Right hindlimb (tissue), 1 donor: ENCODE measurements at places on chromosomes 16 and 17.

DNA sequence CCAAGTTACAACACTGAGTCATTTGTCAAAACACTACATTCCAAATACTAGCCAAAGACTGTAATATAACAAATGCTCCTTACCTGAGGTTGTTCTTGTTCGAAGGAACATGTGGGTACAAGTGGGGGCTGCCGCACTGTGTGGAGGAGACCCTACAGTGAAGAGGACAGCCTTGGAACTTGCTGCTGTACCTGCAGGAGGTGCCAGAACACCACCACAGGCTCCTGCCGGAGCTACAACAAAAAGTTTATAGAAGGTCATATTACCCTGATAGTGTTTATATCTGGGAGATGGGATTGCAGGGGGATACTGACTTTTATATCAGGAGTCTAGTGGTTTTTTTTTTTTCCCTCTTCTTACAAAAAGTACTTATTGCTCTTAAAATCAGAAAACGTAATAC is 37.8 kb upstream of the ALDH3A1 start:
- no peak for DNase-seq

GRCh38 chr16:66481943-66482390 is 54.9 kb downstream of the BEAN1 start:
- DNase-seq = no peak

DNA sequence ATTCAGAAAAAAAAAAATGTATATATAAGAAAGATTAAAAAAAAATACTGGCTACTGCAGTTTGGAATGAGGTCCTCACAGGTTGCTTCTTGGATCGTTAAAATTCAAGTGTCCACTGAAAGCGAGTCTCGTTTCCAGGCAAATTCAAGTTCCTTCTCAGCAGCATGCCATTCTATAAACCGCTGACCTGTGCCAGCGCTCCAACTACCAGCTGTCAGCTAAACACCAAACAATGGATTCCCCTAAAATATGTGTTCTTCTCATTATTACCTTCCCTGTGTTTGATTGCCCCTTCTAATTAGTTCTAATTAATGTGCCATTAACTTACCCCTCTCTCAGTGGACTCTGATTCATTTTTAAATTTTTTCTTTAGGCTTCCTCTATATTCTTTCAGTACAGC is 92.4 kb downstream of the DNAH9 start:
- no peak for DNase-seq

DNA sequence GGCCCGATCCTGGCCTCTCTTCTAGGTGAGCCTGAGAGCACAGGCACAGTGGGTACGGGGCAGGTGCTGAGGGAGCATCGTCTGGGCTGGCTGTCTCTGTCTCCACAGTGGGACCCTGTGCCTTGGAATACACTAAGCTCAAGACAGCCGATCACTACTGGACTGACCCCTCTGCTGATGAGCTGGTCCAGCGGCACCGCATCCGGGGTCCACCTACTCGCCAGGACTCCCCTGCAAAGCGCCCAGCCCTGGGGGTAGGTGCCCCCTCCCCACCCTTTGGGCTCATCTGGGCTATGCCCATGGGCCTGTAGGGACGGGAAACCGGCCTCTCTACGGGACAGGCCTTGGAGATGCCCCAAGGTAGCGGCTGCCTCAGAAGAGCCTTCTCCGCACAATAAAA is 25.6 kb downstream of the SGSM2 start:
- no peak for DNase-seq

GRCh38 chr17:60406887-60407286 is 15.0 kb upstream of the USP32 start:
- DNase-seq = no peak

- no peak for DNase-seq
Observed at GRCh38 chr16:67198238-67198734, 645 bp upstream of the ELMO3 start.

DNA sequence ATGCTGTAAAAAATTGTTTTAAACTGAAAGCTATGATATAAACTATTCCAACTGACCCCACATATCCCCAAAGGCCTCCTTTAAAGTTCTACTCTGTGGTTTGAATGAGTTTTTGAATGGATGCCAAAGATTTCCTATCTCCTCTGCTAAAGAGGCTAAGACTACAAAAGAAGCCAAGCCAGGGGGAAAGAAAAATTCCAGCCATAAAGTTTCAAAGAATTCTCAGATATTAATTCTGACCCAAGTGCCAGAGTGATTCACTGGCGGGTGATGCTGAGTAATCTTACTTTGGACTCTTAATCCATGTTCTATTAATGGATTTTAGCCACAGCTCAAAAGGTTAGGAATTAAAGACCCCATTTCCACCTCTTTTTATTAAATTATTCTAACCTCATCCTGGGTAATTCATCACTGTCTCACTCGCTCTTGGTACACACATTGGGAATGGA is 60.7 kb downstream of the HS3ST3A1 start:
- DNase-seq = no peak

- no peak for DNase-seq
Observed at GRCh38 chr16:57647136-57647875, 18.9 kb downstream of the ADGRG1 start.

GRCh38 chr17:33389504-33390135 is 96.5 kb upstream of the ASIC2 start:
- no peak for DNase-seq

- DNase-seq = no peak
Observed at GRCh38 chr17:50902372-50903353, 36.5 kb upstream of the TOB1 start.

DNA sequence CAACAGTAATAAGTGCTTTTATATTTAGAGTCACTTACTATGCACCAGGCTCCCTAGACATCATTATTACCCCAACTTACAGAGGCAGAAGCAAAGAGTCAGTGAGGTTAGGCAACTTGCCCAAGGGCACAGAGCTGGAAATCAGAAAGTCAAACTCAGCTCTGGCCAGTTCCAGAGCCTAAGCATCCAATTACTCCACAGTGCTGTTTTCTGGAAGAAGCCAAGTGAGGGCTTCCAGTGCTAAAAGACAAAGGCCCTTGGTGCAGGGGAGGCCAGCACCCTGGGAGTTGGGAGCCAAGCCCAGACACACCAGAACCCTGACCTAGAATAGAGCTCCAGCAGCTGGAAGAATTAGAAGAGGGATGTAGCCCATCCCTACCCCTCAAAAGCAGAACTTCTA is 40.2 kb downstream of the C17orf67 start:
- DNase-seq = no peak

DNA sequence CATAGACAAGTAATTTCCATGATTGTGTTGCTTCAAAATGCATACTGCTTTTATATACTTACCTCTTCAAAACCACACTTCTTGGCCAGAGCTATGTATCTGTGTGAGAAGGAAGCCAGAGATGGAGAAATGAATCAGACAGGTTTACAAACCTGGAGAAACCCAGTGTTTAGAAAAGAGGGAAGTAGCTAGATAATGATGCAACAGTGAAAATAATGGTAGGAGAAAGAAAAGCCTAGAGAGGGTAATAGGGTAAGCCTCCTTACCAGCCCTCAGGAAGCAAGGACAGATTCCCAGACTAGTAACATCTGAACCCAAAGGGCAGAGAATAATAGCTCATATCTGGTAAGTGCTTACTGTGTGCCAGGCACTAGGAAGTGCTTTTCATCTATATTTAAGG is 250.3 kb upstream of the CDH11 start:
- DNase-seq = no peak

- DNase-seq = peak; percentile 23
Observed at GRCh38 chr16:6081320-6081976, 983.9 kb upstream of the EEF2KMT start.

DNA sequence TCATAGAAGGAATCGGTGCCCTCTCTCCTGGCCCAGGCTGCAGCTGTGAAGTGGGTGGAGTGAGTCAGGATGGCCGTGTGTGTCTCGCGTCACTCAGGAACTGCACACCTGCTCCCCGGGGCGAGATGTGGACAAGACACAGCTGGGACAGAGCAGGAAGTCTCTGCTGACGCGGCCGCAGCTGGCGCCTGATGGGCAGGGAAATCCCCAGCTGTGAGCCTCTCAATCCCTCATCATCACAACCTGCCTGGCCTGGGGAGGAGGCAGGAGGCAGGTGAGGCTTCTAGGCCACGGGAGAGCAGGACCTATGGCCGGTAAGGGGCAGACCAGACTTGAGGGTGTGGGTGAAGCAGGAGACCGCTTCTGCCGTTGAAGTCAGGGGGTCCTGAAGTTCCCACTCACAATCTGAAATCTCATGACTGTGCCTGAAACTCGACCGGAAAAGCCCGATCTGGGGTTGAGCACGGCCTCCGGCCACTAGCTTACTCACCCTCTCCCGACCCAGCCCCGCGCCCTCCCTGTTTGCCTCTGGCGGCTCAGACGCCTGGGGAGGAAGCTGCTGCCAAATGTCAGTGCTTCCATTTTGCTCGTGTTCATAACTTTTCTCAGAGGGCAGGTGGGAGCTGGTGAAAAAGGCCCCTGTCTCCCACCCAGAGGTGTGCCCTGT is 1.1 kb upstream of the TRPV3 start:
- DNase-seq = peak; percentile 57

GRCh38 chr16:51085271-51085670 is 65.8 kb downstream of the SALL1 start:
- no peak for DNase-seq

- DNase-seq = no peak
Observed at GRCh38 chr16:1009358-1010150, 28.0 kb downstream of the SOX8 start.

- no peak for DNase-seq
Observed at GRCh38 chr16:50305441-50306061, 39.2 kb downstream of the ADCY7 start.

DNA sequence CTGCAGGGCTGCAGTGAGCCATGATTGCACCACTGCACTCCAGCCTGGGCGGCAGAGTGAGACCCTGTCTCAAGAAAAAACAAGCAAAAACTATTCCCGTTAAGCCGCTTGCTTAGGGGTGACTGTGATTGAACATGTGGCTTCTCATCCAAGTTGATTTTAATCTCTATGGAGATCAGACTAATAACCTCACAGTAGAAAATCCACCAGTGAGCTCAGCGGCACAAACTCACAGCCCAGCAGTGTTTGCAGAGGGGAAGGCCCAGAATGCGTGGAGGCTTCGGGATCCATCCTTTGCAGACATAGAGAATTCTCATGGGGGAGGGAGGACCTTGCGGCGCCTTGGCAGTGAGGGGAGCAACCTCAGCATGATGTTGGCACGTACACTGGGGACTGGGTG is 7.4 kb downstream of the BANP start:
- no peak for DNase-seq

GRCh38 chr17:41211845-41212466 is 14.5 kb upstream of the KRTAP9-2 start:
- DNase-seq = peak; percentile 30

DNA sequence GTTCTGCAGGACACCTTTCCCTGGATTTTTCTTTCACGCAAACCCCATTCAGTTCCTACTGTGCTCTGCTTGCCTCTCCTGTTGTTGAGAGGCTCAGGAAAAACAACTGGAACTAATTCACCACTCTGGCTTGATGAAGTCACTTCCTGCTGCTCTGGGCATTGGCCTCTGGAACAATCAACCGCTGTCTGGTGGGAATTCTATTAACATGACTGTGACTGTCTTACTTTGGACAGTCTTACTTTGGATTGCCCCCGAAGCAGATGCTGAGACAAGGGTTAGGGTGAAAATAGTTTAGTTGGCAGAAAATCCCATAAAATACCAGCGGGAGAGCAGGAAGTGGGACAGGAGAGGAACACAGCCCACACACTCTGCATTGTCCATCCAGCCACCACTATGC is 90.0 kb upstream of the HSBP1 start:
- peak; percentile 33 for DNase-seq

GRCh38 chr16:54178478-54178976 is 108.1 kb downstream of the IRX3 start:
- no peak for DNase-seq

- DNase-seq = no peak
Observed at GRCh38 chr16:10565167-10565566, 15.2 kb downstream of the EMP2 start.

- DNase-seq = peak; percentile 21
Observed at GRCh38 chr17:17507465-17508011, 11.3 kb upstream of the RASD1 start.

DNA sequence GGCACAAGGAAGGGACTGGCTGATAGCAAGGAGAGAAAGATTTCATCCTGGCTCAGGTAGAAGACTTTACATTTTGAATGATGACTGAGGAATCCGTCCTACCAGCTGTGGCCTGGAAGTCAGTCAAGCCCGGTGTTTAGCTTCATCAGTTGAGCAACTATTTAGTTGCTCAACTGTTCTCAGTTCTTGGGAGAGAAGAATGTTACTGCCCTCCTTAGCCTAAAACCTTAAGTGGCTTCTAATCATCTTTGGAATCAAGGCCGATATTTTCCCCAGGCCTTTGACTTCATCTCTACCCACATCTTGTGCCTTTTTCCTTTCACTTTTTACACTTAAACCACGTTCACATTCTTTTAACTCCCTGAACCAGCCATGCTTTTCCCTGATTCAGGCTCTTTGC is 17.3 kb upstream of the RBL2 start:
- DNase-seq = no peak

DNA sequence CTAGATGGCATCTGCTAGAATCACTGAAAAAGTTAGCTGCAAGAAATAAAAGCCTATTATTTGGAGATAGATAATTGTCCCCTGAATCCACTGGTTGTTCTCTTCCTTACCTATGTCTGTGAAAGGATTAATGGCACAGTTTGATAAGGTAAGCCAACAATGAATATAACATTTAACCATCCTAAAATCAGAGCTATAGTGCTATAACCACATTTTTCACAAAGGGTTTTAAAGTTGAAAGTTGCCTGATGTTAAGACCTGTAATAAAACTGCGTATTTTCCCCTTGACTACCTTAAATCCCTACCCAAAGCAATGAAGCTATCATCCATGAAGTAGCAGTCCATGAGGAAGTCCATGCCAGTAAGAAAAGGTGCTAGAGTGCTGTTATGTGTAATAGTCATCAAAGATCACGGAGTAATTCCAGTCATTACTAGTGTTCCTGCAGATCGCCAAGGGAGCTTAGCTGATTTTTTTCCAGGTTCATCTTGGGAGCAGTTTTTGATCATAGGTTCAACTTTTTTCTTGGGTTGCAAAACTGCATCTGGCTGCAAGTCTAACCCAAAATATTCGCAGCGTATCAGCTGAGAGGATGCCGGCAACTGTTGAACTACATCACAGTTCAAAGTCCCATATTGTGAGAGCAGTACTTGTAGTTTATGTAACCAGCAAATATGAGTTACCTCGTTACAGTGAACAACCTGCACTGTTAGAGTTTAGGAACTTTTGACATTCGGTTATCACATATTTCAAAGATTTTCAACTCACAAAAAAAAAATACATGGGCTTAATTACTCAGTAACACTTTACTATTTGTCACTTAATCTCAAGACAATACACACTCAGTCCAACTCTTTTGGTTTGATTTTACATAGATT is 18.2 kb upstream of the RSL1D1 start:
- DNase-seq = no peak
